Ecto neural progenitor cell (in vitro differentiated cells): ENCODE measurements at places on chromosomes 7 and 10.

GRCh38 chr7:105402221-105403095 lies 13.7 kb upstream of the SRPK2 start:
- DNase-seq = no peak

DNA sequence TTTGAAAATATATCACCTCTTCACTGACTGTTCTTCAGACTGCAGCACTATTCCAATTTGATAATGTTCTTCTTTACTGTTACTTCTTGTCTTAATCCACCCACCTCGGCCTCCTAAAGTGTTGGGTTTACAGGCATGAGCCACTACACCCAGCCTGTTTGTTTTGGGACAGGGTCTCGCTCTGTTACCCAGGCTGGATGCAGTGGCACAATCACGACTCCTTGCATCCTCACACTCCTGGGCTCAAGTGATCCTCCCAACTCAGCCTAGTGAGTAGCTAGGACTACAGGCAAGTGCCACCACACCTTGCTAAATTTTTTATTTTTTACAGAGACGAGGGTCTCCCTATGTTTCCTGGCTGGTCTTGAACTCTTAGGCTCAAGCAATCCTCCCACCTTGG lies 77.9 kb downstream of the NDUFB2 start:
- DNase-seq = no peak

GRCh38 chr10:79410315-79411094 lies 34.9 kb downstream of the ZCCHC24 start:
- DNase-seq = no peak

DNA sequence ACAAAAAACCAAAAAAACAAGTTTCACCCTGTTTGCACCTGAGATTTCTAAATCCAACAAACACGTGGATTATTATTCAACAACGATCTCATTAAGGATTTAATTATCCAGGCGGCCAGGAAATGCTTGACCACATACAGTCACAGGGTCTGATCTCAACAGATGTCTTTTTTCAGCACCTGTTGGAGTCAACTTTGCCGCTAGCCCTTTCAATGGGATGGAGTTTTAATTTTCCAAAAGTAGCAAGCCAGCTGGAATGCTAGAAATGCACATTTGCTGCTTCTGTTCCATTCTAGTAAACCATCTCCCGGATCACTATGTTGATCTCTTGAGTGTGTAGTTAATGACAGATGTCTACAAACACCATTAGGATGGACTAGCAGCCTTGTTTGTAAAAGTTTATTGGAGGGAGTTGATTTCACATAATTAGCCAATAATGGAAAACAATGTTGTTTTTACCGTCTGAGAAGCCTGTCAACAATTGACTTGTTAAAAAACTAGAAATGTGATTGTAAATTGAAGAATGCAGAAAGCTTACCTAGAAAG lies 64.2 kb upstream of the DKK1 start:
- DNase-seq = no peak

GRCh38 chr10:110307805-110308204 lies 3.1 kb upstream of the SMNDC1 start:
- DNase-seq = no peak

DNA sequence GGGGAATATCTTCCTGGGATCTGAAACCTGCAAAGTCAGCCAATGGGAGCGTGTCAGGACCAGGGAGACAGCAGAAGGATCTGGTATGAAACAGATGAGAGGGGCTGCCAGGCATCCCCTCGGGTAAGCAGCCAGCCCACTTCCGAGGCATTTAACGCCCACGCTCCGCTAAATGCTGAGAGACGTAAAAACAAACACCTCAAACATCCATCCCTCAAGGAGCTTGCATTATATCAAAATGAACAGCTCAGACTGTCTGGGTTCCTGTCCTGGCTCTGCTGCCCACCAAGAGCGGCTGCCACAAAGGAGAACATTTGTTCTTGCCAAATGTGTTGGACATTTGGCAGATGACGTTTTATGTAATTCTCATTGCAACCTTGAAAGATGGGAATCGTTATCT lies 7.0 kb upstream of the SERPINE1 start:
- DNase-seq = no peak

DNA sequence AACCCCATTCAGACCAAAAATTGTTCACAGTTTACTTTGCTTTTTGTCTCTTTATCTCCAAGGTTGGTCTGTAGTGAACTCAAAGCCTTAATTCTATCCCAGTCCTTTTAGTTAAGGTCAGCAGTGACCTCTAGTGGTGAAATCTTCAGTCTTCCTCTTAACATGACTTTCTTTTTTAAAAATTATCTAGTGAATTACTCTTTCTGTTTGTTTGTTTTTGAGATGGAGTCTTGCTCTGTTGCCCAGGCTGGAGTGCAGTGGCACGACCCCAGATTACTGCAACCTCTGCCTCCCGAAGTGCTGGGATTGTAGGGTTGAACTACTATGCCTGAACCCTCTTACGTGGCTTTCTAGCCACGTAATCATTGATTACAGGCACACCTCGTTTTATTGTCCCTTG lies 25.0 kb downstream of the ZNF487 start:
- no peak for DNase-seq

DNA sequence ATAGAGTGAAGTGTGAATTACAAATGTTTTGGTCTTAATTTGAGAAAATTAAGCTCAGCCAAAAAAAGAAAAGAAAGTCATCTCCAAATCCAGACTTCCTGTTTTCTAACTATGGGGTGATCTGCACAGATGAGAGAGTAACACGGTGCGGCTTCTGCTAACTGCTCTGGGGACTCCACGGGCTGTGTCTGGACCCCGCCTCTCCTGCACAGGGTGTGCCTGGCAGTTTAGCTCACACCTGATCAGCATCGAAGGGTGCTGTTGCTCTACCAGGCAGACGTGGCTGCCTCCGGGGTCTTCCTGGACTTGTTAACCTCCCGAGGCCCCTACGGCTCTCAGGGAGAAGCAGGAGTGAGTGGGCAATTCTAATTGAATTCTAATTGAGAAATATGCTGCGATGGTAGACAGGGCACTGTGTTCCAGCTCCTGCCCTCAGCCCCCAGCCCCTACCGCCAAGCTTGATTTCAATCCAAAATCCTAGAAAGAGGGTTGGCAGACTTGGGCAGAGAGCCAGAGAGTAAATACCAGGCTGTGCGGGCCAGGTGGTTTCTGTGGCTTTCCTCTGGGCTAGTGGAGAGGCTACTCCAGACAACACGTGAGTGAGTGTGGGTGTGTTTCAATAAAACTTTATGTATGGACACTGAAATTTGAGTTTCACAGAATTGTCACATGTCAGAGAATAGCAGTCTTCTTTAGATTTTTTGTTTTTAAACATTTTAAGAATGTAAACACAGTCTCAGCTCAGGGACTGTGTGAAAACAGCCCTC lies 13.4 kb downstream of the SHH start:
- no peak for DNase-seq

DNA sequence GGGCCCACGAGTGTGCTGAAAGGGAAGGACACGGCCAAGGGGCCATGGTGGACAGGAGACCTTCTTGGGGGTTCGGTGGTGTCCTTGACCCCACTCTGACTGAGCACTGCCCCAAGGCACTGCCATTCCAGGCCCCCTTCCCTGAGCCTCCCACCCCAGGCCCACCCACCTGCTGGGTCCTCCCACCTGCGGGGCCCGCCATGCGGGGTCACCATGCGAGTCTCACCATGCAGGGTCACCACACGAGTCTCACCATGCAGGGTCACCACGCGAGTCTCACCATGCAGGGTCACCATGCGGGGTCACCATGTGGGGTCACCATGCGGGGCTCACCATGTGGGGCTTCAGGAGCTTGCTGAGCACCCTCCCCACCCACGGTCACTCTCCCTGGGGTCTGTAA lies 76.3 kb downstream of the LHPP start:
- DNase-seq = no peak

GRCh38 chr7:124790645-124791044 lies 25.1 kb upstream of the GPR37 start:
- DNase-seq = no peak

- DNase-seq = no peak
These were observed 5.7 kb upstream of the GOT1 start for GRCh38 chr10:99435986-99436638.

- no peak for DNase-seq
These were observed 71.3 kb downstream of the PTN start for GRCh38 chr7:137272249-137272648.

DNA sequence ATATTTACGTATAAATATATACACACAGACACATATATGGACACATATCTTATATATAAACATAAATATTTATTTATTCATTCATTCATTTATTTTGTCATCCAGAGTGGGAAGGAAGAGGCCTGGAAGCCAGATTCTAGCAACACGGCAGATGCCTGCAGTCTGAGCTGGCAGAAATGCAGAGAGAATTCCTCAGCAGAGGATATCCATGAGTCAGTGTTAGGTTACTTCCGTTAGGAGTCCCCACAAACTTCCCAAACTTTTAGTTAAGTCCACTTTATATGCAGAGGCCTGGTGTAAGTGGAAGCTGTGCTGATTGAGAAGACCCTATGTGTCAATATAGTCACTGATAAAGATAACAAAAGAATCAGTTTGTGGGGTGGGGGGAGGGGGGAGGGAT lies 89.6 kb downstream of the PPP1R17 start:
- DNase-seq = no peak

DNA sequence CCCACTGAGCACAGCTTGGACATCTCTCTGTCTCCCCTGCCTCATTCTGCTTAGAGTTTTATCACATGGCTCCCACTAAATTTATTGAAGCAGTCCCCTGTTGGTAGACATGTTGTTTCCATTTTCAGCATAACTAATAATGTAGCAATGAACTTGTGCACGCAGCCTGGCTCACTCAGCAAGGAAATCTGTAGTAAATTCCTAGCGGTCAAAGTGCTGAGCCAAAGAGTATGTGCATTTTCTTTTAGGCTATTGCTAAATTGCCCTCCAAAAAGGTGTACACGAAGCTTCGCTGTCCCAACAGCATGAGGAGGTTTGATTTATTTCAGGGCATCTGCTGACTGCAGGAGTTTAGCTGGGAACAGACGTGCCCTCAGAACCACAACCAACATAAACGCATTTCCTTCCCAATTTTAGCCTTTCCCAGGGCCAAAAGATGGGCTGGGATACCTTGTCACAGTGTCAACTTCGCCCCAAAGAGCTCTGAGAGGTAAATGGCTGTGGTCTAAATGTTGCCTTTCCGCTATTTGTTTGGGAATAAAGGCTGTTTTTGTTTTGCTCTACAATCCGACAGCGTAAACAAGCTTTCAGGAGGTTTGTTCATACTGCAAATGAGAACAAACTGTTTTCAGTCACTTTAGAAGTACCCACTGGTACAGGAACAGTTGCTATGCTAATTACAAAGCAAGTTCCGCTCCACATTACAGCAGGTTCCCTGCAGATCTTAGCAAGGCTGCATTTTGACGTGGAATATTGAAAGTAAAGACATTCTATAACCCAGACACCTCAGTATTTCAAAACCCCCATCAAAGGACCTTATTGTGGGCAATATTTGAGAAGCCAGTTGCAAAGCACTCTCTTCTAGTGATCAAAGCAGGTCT lies 16.8 kb downstream of the VSIR start:
- no peak for DNase-seq

DNA sequence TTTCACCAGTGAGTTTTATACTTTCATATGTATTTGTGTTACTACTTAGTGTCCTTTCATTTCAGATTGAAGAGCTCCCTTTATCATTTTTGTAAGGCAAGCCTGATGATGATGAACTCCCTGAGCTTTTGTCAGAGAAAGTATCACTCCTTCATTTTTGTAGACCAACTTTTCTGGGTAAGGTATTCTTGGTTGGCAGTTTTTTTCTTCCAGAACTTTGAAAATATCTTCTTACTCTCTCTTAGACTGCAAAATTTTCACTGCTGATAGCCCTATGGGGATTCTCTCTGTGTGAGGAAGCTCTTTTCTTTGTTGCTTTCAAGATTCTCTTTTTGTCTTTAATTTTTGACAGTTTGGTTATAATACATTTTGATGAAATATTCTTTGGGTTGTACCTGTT lies 35.7 kb downstream of the CCDC7 start:
- DNase-seq = no peak

DNA sequence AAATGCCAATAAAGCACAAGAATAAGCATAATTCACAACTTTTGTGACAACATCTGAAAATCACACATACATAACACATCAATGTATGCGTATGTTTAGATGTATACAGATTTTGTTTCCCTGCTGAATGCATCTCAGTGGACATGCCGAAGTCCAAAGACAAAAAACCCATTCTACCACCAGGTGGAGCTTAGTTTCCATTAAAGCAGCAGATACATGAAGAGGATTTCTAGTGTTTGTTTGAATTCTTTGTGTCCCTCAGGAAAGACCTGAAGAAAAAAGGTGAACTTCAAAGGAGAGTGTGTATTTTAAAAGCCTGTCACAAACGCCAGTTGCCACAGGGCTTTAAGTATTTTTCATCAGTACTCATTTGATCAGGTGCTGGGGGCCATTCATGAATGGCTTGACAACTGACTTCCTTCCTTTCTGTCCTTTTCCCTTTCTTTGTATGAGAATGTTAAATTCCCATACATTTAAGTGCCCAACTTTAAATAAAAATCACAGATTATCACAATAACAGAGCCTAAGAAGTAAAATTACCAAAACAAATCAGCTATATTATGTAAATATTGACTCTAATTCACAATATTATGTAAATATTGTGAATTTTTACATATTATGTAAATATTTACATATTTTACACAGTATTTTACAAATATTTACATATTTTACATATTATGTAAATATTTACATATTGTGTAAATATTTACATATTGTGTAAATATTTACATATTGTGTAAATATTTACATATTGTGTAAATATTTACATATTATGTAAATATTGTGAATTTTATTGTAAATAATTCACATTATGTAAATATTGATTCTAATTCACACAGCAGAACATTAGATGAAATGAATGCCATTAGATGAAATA lies 343.0 kb downstream of the CRPPA start:
- no peak for DNase-seq

DNA sequence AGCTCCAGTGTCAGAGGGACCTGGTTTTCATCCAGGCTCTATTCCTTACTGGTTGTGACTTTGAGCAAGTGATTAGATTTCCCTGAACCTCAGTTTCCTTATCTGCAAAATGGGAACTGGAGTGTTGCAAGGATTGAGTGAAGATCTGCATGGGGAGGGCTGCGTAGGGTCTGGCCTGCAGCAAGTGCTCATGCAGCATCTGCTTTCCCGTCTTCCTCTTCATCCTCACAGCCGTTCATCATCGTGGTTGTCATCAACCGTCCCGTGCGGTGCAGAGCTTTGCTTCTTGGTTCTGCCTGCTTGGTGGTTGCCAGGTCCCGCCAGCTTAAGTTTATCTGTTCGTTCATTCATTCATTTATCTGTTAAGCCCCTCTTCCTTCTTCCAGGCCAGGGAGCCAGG lies 135.0 kb downstream of the GRK5 start:
- DNase-seq = no peak

GRCh38 chr10:32144817-32145688 lies 88.8 kb upstream of the KIF5B start:
- DNase-seq = no peak

- DNase-seq = peak; percentile 48
These were observed 2.5 kb upstream of the EMX2 start for GRCh38 chr10:117539903-117540639.

- no peak for DNase-seq
These were observed 236.5 kb downstream of the ARL4A start for GRCh38 chr7:12923971-12924370.

GRCh38 chr10:117364110-117364960 lies 10.9 kb downstream of the PDZD8 start:
- no peak for DNase-seq

GRCh38 chr10:128086003-128086863 lies 40.0 kb downstream of the MKI67 start:
- DNase-seq = no peak

GRCh38 chr10:85638797-85639196 lies 727.8 kb downstream of the GRID1 start:
- DNase-seq = no peak
